ENCODE measurements at places on chromosomes 3 and 15. TPM values are rescaled to one million over a fixed set of nuclear protein-coding genes. Genes with fewer than 3 reads are reported as not detected.

DNA sequence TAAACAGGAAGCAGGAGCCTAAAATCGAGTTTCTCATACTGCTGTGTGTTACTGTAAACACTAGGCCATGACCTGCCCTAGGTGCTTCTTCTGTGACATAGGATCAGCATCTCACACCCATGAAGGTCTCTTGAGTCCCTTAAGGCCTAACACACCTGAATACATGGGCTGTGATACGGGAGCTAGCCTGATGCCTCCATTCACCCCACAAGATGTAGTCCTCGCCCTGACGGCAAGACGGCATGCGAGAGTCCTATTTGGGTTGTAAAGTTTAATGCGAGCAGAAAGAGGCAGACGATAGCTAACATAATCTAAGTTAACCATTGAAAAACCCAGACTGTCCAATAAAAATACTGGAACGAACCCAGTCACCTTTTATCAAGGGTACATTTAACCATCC, 241.1 kb upstream of the ICE2 start:
- no peak for DNase-seq

GRCh38 chr3:139538733-139539132, 809 bp downstream of the RBP1 start:
- no peak for DNase-seq

GRCh38 chr3:126345641-126346460, 11.4 kb downstream of the KLF15 start:
- no peak for DNase-seq

GRCh38 chr3:13106308-13107001, 33.2 kb upstream of the IQSEC1 start:
- peak; percentile 54 for DNase-seq

DNA sequence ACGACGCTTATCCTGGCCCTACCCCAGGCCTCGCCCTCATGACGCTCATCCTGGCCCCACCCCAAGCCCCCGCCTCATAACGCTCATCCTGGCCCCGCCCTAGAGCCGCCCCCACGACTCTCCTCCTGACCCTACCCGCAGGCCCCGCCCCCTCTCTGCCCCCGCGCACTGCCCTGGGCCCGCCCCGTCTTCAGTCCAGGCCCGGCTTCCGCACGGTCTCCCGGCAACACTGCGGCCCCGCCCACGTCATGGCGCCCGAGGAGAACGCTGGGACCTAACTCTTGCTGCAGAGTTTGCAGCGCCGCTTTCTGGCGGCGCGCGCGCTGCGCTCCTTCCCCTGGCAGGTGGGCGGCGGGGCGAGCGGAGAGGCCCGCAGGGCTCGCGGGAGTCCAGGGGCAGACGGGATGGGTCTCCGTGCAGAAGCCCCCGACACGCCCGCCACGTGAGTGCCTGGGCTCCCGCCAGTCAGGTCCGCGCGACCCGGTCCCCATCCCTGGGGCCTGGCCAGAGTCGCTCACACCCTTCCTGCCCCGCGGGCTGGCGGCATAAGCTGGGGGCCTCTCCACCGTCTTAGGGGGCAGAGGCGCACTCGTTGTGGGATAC, 52.5 kb upstream of the ROPN1B start:
- DNase-seq: peak; percentile 97

- no peak for DNase-seq
Observed at GRCh38 chr3:76501315-76501714, 538.6 kb upstream of the ROBO2 start.

- no peak for DNase-seq
Observed at GRCh38 chr15:47724346-47724745, 7.0 kb downstream of the SEMA6D start.

DNA sequence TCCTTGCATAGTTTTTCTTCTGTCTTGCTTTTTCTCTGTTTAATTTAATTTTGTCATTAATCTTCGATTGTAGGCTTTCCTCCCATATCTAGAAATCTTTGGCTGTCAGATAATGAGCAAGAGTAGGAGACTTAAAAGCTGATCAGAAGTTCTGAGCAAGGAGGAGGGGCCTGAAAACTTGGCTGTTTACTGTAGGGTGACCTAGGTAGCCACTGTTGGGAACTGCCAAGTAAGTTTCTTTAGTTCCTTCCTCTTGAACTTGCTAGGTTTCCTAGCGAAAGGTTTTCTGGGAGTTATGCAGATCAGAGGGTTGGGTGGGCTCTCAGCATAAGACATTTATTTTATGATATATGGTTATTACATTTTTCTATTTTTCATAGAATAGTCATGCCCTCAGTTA, 14.5 kb downstream of the ALPK3 start:
- no peak for DNase-seq

GRCh38 chr3:193777524-193777923, 184.5 kb downstream of the OPA1 start:
- DNase-seq: no peak

DNA sequence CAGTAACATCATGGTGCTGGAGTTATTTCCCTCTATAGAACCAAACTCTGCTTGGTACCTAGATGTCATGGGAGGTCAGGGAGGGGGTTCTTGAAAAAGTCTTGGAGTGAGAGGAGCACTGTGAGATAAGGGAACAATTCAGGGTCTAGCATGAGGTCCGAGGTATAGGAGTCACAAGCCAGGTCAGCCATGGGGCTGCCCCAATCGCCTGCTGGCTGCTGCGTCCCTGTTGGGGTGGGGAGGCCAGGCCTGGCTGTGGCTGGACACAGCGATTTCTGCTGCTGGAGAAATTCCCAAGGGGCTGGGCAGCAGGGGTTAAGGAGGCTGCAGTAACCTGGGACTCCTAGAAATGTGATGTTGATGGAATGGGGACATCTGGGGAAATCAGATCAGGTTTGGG, 44.9 kb downstream of the SUSD5 start:
- no peak for DNase-seq

- no peak for DNase-seq
Observed at GRCh38 chr3:96319166-96319565, 495.2 kb upstream of the EPHA6 start.

DNA sequence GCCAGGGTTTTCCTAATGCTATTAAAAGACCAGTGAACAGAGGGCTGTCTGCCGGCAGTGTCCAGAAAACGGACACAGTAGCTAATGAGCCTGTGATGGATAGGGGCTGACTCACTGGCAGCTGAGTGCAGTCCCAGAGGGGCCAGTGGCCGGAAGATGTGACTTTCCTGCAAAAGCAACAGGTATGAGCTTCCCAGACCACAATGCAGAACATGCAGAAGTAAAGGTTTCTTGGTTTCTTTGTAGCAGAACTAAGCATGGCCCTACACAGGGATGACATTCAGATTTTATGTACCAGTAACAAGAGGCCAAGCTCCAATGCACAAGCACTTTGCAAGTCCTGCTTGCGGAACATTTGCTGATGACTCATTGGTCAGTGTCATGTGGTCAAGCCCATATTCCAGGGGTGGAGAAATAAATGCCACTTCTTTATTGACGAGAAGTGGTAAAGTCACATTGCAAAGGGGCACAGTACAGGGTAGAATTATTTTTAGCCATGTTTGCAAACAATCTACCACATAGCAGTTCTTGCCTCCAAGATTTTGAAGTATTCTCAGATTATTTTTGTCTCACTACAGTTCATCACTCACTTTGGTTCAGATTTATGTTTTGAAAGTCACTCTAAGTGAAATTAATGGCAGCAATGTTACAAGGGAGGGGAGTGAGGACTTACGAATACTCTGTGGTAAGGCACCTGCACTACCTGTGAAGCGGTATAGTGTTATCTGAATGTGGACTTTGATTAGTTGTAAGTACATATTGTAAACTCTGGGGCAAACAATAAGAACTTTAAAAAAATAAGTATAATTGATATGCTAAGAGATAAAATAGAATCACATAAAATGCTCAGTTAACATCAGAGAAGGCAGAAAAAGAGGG, 263.3 kb downstream of the ABHD5 start:
- DNase-seq: peak; percentile 48

DNA sequence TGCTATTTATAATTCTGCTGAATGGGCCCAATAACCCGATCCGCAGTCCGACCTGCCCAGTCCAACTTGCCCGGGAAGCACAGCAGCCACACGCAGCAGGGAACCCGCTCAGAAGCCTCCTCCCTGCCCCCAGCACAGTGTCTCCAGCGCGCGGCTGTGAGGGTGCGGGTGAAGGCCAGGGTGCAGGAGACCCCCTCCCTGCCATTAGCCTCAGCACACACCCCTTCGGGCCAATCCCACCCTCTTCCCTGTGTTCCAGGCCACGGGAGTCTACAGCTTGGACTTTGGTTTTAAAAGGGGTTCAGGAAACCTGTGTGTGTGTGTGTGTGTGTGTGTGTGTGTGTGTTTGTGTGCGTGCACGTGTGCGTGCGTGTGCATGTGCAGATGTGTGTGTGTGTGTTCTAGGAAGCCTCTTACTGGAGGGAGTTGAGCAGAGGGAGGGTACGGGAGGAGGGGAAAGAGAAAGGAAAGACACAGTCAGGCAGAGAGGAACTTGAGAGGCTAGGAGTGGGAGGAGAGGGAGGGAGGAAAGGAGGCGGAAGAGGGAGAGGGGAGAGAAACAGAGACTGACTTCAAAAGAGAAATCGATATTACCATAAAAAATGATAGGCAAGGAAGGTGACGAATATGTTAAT, 34.2 kb downstream of the ATP2B2 start:
- peak; percentile 24 for DNase-seq

- DNase-seq: no peak
Observed at GRCh38 chr3:134956844-134957243, 161.8 kb downstream of the EPHB1 start.

DNA sequence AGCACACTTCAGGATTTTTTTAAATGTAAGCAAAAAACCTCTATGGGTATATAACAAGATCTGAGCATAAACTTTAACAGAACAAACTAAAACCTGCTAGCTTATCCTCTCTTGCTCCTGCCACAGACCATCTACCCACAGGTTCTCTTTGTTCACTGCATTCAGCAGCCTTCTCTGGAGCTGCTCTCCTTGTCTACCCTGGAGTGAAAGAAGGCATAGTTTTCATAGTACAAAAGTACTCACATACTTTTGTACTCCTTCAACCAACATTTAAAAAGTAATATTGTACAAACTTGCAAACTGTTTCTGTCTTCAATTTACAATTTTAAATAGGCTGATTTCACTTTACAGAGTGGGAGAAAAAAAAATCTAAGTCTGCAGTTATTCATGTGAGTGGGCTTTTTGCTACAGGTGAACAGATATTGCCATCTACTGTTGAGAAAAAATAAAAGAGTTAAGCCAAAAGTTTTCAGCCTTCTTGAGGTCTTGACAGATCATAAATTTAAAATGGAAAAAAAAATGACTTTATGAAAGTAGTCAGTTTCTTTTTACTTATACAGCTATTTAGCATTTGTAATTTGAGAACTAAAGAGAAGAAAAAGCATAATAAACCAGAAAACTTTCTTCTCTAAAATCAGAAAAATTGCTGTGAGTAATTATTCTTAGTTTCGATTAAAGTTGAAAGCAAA, 20.4 kb downstream of the TERC start:
- DNase-seq: no peak

DNA sequence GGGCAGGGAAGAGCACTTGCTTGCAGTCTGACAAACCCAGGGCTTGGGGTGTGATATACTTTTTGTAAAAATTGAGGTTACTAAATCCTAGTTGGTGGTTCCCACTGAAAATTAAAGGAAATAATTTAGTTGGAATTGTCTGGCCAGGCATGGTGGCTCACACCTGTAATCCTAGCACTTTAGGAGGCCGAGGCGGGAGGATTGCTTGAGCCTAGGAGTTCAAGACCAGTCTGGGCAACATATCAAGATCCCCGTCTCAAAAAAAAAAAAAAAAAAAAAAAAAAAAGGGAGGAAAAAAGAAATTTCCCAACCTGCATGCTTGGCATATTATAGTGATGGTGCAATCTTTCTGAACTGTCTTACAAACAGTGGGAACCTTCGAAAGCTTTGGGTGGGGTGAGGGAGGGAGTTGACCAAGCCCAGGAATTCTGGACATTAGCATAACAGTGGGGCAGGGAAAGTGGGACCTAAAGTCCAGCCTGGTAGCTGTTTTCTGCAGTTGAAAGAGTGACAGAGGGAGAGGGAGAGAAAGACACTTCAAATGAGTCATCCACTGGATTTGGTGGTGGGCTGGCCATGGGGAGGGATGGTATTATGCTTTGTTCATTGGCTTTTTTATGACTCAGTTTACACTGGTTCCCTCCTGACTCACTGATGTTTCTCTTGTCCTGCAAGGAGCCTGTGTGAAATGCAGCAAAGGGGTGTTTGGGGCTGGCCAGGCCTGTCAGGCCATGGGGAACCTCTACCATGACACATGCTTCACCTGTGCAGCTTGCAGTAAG, 41.1 kb downstream of the LIMD1 start:
- peak; percentile 21 for DNase-seq

DNA sequence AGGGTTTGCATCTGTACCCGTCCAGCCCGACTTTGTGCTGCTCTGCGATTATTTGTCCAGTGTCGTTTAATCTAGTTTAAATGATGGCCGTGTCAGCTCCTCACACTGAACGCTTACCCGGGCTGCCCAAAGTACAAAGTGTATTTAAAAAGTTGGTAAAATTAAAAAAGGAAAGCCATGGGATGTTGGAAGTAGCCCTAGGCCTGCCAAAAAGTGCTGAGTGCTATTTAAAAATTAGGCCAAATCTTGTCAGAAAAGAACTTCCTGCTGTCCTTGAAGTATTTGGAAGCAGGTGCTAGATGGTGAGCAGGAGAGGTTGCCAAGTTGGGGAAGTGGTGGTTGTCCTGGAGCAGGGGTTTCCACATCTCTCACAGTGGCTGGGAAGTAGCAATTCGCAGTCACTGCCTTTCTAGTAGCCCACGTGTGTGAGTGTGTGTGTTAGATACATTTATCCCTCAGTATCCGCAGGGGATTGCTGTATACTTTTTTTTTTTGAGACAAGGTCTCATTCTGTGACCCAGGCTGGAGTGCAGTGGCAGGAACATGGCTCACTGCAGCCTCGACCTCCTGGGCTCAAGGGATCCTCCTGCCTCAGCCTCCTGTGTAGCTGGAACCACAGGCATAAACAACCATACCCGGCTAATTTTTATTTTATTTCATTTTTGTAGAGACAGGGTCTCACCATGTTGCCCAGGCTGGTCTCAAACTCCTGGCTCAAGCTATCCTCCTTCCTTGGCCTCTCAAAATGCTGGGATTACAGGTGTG, 664 bp downstream of the PPCDC start:
- peak; percentile 40 for DNase-seq

DNA sequence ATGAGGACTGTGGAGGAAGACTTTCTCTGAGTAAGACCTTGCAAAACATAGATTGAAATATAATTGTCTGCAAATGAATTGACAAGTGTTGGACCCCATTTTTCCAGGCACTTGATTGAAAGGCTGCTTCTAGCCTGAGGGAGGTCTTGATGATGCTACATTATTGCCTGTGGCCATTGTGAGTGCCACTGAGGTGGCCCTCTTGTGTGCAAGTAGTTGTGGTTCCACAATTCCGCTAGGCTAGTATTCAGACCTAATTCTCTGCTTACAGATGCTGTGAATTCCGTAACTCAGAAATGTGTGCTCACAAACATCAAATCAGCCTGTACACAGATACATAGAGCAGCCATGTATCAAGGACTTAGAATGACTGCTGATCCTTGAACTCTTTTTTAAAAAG, 34.7 kb downstream of the FNDC3B start:
- no peak for DNase-seq

- no peak for DNase-seq
Observed at GRCh38 chr3:45002139-45002660, 23.9 kb upstream of the CLEC3B start.

MB21D2 gene
- total RNA-seq: 43.2 TPM

PRSS50 gene
- not detected for total RNA-seq

SKOR1 gene
- total RNA-seq: not detected

RLBP1 gene
- total RNA-seq: not detected

KBTBD13 gene
- not detected for total RNA-seq

SEMA5B gene
- total RNA-seq: not detected

ENTPD3 gene
- not detected for total RNA-seq

FETUB gene
- not detected for total RNA-seq

RASGRF1 gene
- not detected for total RNA-seq

ROPN1 gene
- not detected for total RNA-seq

LTF gene
- total RNA-seq: not detected

MKRN2OS gene
- total RNA-seq: not detected

SLC2A2 gene
- not detected for total RNA-seq
